ENCODE measurements at places on chromosomes 12 and 14.

GRCh38 chr12:102479099-102479885, 1.1 kb downstream of the IGF1 start:
- peak; percentile 24 for DNase-seq
- H3K4me3 ChIP-seq = no peak overlapping the region
- no peaks in the 10 kb centered on the region for H3K27me3 ChIP-seq
- H3K27ac ChIP-seq = peak overlapping the region; percentile 59
- H3K36me3 ChIP-seq = no peaks in the 10 kb centered on the region

DNA sequence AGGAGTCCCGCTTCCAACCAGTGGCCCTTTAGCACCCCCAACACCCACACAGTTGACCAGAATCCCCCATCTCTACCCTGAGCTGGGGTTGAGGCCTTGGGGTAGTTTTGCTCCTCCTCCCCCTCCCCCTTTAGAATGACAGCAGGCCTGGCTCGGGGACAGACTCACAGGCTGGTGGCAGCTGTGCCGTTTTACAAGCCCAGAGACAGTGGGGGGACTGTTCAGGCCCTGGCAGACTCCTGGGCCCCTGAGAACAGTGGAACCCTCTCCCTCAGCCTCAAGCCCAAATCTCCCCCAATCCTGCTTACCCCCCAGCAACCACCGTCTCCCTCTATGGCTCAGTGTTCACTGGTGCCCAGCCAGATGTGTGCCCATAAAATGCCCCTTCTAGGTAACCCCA, 10.1 kb downstream of the TMEM119 start:
- no peak overlapping the region for H3K4me3 ChIP-seq
- H3K27me3 ChIP-seq = no peaks in the 10 kb centered on the region
- no peak for DNase-seq
- no peak overlapping the region for H3K27ac ChIP-seq
- H3K4me1 ChIP-seq = peaks cover 18% of the 10 kb centered on the region

DNA sequence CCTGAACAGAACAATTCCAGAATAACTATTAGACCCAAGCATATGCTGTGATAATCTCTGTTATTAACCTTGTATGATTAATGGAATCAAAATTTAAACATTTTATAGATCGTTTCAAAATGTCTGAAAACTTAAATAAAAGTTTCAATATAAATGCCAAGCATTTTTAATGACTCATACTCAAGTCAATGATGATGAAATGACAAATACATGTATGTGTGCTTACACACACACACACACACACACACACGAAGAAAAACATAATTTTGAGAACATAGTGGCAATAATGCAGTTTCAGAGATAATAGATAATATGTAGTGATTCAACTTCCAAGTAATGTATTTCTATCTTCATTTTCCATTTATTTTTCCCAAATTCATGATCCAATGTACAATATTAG, 384.9 kb upstream of the FOXG1 start:
- no peaks in the 10 kb centered on the region for H3K36me3 ChIP-seq
- H3K4me3 ChIP-seq = no peak overlapping the region
- no peak overlapping the region for H3K27ac ChIP-seq
- DNase-seq = no peak
- no peaks in the 10 kb centered on the region for H3K27me3 ChIP-seq
- H3K4me1 ChIP-seq = no peaks in the 10 kb centered on the region

DNA sequence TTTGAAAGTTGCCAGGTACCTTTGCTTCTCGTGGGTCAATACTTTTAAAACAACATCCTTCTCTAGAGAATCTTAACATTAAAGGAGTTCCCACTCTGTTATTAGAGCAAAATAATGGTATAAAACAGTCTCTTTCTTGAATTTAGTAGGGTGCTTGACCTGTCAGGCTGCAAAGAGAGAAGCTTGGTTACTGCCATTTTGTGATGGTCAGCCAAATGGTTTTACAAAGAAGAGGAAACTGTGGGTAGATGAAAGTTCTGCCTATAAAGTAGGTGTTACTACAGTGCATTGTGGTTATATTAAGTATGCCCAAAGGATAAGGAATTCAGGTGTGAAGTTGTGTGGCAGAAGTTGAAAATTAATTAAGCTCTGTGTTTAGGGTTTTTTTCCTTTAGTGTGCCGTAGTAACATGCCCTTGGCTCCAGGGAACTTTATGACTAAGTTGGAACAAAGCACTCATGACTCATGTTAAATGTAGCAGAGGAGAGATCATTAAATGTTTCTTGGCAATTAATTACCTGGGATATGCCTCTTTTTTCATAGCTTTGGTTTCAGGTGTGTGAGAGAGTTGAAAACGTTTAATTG, 354.0 kb upstream of the KITLG start:
- no peak for DNase-seq
- H3K4me1 ChIP-seq = peaks cover 2% of the 10 kb centered on the region
- no peaks in the 10 kb centered on the region for H3K36me3 ChIP-seq
- no peaks in the 10 kb centered on the region for H3K27me3 ChIP-seq
- no peak overlapping the region for H3K4me3 ChIP-seq

- no peaks in the 10 kb centered on the region for H3K4me1 ChIP-seq
- no peak overlapping the region for H3K4me3 ChIP-seq
- no peaks in the 10 kb centered on the region for H3K27me3 ChIP-seq
Measured at GRCh38 chr12:4645023-4645422, 3.8 kb downstream of the AKAP3 start.
